ENCODE measurements at places on chromosomes 4 and X.

GRCh38 chr4:6802025-6802424, 19.5 kb downstream of the KIAA0232 start:
- DNase-seq: no peak

GRCh38 chrX:12975670-12975965, 708 bp downstream of the TMSB4X start:
- no peak for DNase-seq

DNA sequence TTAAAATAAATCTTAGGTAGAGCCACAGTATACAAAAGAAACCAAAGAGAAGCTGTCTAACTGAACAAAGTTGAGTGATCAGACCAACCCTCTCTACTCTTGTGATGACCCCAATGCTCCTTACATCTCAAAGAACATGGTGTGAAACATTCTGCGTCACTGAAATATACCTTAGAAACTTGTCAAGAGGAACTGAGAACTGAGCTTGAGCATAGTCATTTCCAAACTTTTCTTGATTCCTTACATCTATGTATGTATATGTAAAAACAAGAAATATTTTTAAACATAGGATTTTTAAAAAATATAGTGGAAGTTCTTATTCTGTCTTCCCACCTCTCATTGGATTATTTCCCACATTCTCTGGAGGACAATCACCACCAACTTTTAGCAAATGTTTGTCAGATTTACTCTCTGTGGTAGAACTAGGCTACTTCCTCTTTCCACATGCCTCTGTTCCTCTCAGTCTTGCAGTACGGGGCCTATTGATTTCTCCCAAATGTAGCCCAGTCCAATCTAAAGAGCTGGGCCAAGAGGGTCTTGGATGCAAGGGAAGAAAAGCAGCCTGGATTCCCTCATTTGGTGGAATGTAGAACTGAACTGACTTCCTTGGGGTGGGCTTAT, 98.2 kb upstream of the HHIP start:
- no peak for DNase-seq

GRCh38 chrX:130916636-130917422, 13.8 kb upstream of the ENOX2 start:
- DNase-seq: peak; percentile 12

GRCh38 chr4:74658116-74658515, 136.2 kb downstream of the BTC start:
- no peak for DNase-seq

GRCh38 chrX:153438532-153438931, 7.3 kb downstream of the TREX2 start:
- no peak for DNase-seq

DNA sequence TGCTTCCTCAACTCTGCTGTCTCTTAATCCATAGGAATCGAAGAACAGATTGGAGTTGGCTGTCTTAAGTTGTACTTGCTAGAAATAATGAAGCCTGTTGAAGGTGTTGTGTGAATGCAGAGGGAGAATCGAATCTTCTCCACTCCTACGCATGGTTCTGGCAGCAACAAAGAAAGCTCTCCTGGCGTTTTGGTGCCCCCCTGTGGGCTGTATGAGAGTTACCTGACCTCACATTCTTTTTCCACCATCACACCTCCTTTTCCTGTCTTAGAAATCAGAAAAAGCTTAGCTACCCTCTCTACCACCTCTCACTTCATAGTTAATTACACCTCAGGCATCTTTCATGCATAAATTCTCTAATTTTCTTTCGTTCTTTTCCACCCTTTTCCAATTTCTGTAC, 16.3 kb downstream of the KLF8 start:
- DNase-seq: peak; percentile 46

DNA sequence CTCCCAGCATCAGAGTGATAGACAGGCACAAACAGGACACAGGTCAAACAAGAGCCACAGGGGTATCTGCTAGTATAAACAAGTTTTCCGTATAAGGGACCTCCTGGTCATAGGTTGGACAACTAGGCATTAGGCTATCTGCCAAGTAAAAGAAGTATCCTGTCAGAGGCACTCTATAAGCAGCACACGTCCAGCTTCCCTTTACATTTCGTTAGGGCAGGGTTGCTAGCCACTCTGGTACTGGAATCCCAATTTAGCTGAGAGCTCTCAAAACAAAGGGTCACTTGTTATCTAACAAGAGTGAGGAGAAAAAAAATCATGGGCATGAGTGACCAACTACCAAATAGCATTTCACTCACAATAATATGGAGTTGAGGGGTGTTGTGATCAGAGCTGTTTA, 780.7 kb upstream of the DIAPH2 start:
- no peak for DNase-seq

- DNase-seq: no peak
These were observed 237.8 kb upstream of the ANXA3 start for GRCh38 chr4:78313754-78314120.

DNA sequence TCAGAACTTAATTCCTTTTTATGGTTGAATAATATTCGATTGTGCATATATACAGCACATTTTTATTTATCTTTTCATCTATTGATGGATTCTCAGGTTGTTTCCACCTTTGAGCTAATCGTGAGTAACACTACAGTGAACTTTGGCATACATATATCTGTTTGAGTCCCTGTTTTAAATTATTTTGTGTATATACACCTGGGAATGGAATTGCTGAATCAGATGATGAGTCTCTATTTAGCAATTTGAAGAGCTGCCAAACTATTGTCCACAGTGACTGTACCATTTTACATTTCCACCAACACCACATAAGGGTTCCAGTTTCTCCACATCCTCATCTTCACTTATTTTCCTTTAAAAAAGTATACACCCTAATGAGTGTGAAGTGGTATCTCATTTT, 166.2 kb upstream of the FGF13 start:
- no peak for DNase-seq

DNA sequence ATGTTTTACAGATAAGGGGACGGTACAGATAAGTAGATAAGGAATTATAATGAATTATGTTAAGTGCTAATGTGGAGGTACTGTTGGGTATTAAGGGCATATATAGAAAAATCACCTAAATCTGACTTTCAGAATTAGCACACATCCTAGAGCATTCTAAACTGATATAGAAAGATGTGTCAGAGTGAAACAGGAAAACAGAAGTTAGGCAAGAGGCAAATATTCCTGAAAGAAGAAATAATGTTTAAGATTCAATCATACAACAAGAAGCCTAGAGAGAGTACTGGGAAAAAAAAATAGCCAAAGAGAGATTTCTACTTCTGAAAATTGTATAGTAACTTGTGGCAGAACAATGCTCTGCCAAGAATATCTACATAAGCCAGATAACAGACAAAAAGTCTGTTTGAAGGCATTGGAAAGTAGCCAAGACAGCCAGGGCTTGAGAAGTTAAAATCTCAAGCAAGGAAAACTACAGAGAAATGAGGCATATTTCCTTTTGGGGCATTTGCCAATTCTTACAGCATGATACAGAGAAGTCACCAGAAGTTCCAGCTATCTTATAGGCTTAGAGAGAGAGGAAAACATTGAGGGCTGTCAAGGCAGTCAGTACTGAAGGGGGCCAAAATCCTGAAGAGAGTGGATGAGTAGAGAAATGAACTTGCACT, 646.0 kb downstream of the RPA4 start:
- DNase-seq: no peak

DNA sequence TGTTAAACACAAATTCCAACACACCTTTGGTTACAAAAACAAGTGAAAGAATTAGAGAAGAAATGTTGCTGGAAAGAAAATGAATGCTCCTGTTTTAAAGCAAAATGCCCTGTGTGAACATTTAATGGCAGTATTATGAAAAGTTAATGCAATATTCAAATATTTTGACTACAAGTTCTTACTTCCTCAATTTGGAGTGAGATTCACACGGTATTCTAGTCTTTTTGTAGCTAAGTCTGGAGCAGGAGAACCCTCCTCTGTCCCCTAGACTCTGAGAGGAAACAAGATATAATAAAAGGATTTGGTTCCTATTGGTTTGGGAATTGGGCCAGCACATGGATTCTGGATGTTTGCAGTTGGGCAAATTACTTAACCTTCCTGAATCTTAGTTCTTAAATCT, 12.7 kb downstream of the MAD2L1 start:
- DNase-seq: no peak

- DNase-seq: no peak
These were observed 603 bp upstream of the SMS start for GRCh38 chrX:21939906-21940305.

- no peak for DNase-seq
These were observed 226.9 kb downstream of the FBXW7 start for GRCh38 chr4:152308951-152309350.

DNA sequence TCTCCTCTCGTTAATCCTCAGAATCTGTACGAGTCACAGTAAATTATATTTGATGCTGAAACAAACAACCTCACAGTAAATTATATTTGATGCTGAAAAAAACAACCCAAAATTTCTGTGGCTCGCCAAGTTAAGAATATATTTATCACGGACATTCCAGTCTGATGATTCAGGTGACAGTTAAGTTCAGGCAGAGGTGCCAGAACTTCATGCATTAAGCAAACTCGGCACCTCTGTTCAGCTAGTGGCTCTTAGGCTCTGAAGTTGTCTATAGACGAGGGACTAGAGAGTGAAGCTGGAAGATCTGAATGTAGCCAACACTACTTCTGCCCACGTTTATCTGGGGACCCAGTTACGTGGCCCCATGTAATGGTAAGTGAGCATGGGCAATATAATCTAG, 132.2 kb upstream of the AGA start:
- DNase-seq: no peak

- DNase-seq: no peak
These were observed 57.1 kb upstream of the GUCY1A1 start for GRCh38 chr4:155609455-155610059.

- DNase-seq: no peak
These were observed 87.3 kb downstream of the ADRA2C start for GRCh38 chr4:3853388-3854035.

DNA sequence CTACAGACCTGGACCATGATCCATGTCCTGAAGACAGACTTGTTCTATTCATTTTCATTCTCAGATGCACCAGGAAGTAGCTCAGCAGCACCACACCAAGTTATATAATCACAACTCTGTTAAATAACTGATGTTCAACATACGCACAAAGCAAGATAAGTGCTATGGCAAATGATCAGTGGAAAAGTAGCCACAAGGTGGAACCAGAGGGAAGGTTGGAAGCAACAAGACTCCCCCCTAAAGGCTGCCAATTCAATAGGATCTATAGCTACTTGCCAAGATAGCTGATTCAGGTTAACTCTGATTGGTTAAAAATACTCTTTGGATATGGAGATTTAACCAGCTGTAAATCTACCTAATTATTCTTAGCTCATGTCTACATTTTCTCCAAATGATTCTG, 23.7 kb upstream of the FAM47B start:
- no peak for DNase-seq

Measured in activated CD4-positive, alpha-beta T cell treated with anti-CD3 and anti-CD28 coated beads, Interleukin-2, amount 50 U/mL, for 4 hours (primary cell).